ENCODE measurements at places on chromosomes 5 and 9.

DNA sequence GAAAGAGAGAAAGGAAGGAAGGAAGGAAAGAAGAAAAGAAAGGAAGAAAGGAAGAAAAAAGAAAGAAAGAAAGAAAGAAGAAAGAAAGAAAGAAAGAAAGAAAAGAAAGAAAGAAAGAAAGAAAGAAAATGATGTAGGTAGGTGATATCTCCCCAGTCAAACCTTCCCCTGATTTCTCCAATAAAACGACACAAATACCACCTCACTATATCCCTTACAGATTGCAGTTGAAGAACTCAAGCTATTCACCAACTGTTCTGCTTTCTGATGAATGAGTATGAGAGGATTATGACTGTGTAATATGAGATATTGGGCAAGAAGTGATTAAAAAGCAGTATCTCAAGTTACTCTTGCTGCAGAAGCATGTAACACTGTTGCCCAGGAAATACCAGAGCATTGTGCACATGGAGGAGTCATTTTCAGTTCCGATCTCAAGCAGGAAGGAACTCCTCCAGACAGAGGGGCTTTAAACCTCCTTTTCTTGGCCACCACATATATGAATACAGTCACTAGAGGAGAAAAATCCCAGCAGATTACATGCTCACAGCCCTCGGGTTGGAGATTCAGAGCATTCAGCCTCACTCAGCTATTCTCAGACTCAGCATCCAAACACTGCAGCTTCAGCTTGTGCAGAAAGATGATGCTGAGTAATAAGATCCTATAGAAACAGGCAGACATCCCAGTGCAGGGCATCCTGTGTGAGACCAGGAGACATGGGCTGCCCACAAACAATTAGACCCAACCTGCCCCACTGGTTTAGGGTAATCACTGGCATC is 61.4 kb downstream of the UGCG start:
- peak; percentile 5 for DNase-seq

DNA sequence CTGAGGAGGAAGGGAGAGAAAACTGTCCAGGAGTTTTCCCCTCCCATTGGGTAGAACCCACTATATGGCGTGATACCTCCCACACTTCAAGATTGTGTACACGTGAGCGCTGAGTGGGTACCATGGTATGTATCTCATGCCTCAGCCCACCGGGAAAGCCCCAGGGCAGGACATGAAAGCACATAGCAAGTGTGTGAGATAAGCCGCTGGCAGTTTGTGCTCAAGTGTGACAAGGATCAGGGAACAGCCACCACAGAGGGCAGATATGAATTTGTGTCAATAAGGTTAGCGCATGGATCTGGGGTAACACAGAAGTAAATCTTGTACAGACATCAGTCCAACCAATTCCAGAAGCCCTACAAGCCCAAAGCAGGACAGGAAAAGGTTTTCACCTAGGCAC is 42.6 kb upstream of the NAA35 start:
- DNase-seq = no peak

- no peak for DNase-seq
Measured at GRCh38 chr9:4306777-4307121, 6.9 kb upstream of the GLIS3 start.

GRCh38 chr5:175920231-175920811 is 47.8 kb downstream of the THOC3 start:
- no peak for DNase-seq

DNA sequence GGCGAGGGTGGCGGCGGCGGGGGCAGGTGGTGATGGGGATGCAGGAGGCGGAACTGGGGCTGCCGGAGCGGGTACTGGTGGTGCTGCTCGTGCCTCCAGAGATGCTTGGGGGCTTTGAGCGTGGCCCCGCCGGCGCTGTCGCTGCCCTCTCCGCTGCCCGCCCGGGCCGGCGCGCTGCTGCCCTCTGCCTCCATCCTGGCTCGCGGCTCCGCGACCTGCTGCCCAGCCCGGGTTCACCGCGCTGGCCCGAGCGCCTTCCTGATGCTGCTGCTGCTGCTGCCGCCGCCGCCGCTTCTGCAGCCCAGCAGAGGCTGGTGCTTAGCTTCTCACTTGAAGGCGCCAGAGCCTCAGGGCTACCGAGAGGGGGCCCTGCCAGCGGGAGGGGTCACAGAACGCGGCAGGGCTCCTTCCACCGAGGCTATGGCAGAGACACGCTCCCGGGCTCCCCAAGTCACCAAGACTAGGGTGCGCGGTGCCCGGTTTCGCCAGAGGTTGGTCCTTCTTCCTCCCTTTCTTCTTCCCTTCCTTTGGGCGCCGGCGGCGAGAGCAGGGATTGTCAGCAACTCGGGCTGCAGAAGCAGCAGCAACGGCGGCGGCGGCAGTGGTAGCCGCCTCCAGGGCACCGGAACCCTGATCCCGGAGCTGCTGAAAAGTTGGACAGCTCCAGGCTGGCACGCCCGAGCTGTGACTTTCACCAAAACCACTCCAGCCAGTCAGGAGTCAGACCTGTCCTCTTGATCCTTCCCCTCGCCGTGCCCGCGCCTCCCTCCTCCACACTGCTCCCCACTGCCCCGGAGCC is at the start of gene PDE4D:
Gene PDE4D, minus strand, starts transcription at position 298 of the 799 bp plus-strand sequence.
- peak; percentile 22 for DNase-seq

GRCh38 chr5:168219515-168220410 is 71.7 kb upstream of the WWC1 start:
- DNase-seq = peak; percentile 73

GRCh38 chr9:133490201-133490681 is 11.3 kb upstream of the SLC2A6 start:
- DNase-seq = no peak

- DNase-seq = no peak
Measured at GRCh38 chr5:2751592-2752021, at the start of gene IRX2. IRX2 (minus strand) TSS chr5:2751677; CDS start chr5:2751413, 264 bp downstream.

DNA sequence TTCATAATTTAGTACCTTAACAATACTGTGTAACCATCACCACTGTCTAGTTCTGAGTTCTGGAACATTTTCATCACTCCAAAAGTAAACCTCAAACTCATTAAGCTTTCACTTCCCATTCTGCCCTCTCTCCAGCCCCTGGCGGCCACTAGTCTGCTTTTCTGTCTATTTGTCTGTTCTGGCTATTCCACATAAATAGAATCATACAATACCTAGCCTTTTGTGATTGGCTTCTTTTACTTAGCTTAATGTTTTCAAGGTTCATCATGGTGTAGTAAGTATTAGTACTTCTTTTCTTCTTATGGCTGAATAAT is 138.7 kb downstream of the RAPGEF6 start:
- DNase-seq = peak; percentile 40

DNA sequence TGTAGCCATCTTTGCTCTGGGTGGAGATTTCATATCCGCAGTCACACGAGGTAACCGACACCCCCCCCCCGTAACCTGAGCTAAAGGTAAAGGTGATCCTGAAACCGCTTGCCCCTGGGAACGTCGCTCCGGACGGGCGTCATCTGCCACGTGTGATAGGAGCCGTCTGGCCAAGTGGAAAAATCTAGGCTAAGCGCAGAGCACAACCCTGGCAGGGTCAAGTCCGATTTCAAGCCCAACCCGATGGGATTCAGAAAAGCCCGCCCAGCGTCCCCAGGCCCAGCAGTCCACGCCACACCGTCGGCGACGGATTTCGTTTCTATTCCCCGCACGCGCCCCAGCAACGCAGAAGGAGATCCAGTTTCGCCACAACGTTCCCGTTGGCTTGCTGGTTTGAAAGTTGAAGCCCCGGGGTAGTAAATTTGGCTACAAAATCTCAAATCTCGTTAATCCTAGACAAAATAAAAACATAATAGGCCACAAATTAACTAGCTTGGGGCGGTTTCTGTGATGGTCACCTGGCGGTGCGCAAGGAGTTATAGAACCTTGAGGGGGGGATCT is 32.4 kb upstream of the NFIB start:
- no peak for DNase-seq

- DNase-seq = no peak
Measured at GRCh38 chr9:94850540-94851434, 124.3 kb downstream of the AOPEP start.

GRCh38 chr5:62326302-62326701 is 20.3 kb downstream of the KIF2A start:
- DNase-seq = peak; percentile 11

- no peak for DNase-seq
Measured at GRCh38 chr9:120925535-120926396, 830 bp downstream of the TRAF1 start.

DNA sequence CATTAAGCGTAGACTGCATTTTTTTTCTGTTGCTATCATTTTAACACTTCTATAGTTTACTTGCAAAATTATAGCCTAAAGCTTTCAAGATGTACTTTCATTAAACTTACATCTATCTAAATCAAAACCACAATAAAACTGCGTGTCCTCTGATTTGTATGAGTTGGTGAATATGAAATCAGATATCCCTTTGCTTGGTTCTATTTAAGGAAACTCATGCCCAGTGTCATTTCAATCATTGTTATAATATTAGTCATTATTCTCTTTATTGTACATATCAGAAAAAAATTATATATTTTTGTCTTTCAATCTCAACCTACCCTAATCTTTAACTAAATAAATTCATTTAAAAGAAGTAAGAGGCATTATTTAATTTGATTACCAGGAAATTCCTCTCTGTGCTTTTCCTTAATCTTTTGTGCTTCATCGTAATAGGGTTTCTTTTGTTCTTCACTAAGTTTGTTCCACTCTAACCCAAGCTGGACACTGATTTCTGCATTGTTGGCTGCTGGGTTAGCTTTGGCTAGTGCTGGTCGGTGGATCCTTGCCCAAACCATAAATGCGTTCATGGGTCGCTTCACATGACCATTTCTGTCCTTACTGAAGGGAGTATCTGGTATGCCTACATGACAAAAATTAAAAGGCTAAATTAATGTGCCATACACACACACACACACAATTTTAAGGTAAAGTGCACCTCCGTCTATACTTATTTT is 3.8 kb downstream of the SOX30 start:
- no peak for DNase-seq

DNA sequence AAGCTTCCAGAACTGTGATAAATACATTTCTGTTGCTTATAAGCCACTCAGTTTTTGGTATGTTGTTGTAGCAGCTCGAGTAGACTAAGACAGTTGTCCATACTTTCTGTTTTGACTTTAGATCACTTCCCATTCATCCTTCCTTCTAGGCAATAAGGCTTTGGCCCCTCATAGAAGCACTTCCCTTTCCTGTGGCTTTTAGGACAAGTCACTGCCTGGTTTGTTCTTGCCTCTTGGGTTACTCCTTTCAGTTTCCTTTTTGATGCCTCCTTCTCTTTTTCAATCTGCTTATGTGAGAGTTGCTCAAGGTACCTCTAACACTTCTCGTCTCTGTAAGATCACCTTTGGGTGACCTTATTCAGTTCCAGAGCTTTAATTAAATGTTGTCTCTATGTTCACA is 72.4 kb upstream of the NTRK2 start:
- peak; percentile 28 for DNase-seq

GRCh38 chr9:3285365-3286161 is 240.2 kb downstream of the RFX3 start:
- no peak for DNase-seq

DNA sequence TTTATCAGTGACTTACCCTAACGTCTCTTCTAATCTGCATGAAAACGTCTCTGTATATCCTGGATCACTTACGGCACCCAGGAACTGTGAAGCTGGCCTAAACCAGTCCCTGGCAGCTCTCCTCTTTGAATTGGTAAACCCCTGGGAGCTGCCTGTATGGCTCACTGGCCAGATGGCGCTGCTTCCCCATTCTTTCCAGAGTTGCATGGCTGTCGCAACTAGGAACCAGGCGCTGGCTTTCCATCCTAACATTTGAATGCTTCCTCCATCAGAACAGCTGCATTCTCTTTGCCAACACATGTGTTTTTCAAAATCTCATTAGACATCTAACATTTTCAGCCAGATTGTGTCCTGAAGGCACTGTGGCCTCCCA is 8.0 kb upstream of the PCA3 start:
- peak; percentile 11 for DNase-seq

- DNase-seq = peak; percentile 37
Measured at GRCh38 chr5:139847790-139848507, 52.3 kb downstream of the PSD2 start.

- DNase-seq = no peak
Measured at GRCh38 chr5:55393501-55394175, 85.8 kb downstream of the MTREX start.

GRCh38 chr9:108052431-108053080 is 563.0 kb upstream of the KLF4 start:
- no peak for DNase-seq

DNA sequence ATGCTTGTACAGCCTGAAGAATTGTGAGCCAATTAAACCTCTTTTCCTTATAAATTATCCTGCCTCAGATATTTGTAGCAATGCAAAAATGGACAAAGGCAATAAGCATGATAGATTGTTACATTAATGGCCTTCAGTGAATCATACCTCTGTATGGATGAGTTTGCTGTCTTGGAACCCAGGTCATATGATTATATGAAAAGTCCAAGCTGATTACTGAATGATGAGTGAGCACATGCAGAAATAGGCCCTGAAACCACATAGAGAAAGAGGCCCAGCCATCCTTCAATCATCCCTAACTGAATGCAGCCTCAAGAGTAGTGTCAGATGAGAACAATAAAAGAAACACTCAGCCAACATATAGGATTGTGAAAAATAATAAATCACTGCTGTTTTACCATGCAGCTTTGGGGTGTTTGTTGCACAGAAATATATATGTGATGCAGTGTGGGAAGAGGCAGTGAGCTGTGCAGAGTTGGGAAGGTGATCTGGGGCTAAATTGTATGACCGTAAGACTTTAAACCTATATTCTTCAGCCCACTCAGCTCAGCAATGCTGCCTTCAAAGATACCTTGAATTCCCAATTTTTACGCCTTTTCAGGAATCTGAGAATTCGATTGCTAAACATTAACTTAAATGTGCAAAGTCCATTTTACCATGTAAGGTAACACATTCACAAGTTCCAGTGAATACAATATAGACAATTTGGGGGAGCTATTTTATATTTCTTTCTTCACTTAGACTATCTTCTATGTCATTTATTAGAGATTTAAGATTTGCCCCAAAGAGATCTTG is 36.3 kb upstream of the SHISAL2B start:
- DNase-seq = no peak

GRCh38 chr9:120306088-120306487 is 273.9 kb downstream of the CDK5RAP2 start:
- DNase-seq = no peak

DNA sequence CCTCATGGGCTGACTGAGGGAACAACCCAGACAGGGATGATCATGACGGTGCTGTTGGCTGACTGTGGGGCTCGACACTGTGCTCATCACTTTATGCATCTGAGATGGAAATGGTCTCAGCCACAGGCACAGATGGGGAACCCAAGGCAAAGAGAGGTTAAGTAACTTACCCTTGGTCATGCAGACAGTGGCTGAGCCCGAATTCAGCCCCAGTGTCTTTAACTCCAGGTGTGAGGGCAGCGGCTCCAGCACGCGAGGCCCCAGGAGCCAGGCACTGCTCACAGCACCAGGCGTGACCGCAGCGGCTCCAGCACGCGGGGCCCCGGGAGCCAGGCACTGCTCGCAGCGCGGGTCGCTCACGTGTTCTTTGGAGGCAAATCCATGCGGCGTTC is 45.3 kb upstream of the FCN1 start:
- DNase-seq = peak; percentile 34

DNA sequence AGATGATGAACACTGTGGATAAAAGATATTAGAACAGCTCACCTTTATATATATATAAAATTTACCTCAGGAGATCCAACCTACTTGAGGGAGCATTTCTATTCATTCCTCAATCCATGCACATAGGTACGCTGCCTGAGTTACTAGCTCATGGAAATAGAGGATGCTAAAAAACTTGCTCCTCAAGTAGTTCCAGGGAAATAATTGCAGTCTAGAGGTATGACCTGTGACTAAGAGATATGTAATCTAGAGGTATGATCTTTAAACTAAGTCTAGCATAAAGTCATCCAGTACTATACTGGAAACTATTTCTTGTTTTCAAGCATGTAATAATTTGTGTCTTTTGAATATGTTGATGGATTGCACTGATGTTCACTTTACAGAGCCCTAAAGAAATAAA is 471.2 kb downstream of the TAF11L14 start:
- no peak for DNase-seq

- peak; percentile 46 for DNase-seq
Measured at GRCh38 chr5:103582364-103582763, 19.8 kb upstream of the NUDT12 start.
